ENCODE measurements at places on chromosomes 3 and 15.
A peak's percentile ranks its signal among the peaks of the same experiment; 100 is the strongest.

DNA sequence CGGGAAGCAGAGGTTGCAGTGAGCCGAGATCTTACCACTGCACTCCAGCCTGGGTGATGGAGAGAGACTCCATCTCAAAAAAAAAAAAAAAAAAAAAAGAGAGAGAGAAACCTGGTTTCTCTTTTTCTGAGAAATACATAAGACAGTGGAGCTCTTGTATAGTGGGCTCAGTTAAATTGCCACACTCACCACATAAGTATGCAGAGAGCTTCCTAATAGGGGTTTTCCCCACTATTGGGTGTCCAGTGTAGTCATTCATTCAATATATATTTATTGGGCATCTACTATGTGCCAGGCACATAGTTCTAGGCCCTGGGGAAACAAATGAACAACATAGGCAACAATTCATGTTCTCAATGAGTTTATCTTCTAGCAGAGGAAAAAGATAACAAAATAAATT is 48.9 kb upstream of the FMN1 start:
- no peak for DNase-seq

DNA sequence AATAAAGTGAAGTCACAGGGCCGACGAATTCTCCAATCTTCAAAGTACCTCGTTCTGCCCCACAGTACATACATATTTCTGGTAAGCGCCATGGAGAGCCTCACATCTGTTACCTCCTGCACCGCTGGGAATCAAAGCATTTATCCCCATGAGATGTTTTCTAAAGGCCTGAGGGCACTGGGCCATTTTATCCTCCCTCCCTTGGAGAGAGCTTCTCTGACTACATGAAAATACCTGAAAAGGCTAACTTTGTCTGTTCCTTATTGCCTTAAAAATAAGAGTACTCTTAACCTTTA is 148.1 kb downstream of the RORA start:
- no peak for DNase-seq

DNA sequence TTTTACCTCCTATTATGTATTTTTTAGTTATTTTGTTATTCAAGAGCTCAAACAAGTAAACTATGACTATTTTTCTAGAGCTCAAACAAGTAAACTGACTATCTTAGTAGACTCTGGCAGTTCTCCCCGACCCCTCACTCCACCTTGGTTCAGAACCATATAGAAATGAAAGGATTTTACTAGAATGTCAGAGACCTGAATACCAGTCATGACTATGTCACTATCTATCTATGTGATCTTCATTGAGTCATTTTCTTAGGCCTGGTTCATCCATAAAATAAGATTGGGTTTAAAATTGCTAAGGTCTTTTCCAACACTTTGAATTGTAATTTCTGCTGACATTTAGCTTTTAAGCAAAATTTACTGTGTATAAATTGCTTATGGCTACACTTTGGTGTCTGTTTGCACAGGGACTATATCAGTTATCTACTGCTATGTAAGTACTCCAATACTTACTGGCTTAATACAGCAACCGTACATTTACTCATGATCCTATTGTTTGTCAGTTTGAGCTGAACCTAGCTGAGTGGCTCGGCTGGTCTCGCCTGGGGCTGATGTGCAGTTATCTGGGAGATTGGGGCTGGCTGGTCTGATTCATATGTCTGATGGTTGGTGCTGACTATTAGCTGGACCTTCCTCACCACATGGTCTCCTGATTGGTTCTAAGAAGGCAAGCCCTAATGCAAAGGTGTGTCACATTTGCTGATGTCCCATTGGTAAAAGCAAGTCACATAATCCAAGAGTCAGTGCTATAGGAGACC is 37.0 kb downstream of the RASA2 start:
- no peak for DNase-seq

GRCh38 chr3:50345586-50346234 is at the start of gene ZMYND10:
TSS of gene ZMYND10 (minus strand) at chr3:50345732. CDS start at chr3:50345579, 153 bp downstream.
- peak; percentile 51 for DNase-seq

DNA sequence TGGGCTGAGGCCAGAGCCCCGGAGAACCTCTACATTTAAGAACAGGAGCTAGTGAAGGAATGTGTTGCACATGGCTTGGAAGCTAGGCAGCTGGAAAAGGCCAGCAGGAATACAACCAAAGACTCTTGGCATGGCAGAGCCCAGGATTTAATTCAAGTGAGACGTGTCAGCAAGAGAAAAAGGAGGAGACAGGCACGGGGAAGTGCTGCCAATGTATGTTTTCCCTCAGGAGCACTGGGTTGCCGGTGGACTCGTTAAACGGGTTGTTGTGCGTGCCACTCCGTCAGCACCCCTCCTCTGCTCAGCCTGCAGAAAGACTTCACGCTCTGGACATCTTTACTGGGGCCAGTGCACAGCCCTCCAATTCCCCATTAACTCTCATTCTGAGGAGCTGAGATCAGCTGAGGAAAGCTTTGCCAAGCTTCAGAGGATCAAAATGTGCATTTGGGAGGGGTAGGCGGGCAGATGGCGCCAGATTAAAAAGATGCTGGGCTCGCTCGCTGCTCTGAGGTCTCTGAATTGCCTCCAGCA is 103.7 kb downstream of the PDZRN3 start:
- no peak for DNase-seq

- no peak for DNase-seq
These were observed 1.5 kb downstream of the TMEM44 start for GRCh38 chr3:194631696-194632095.

GRCh38 chr15:87239582-87240230 is 1016.8 kb downstream of the NTRK3 start:
- DNase-seq: no peak

- DNase-seq: no peak
These were observed 217.5 kb downstream of the ALCAM start for GRCh38 chr3:105584003-105584790.

GRCh38 chr3:194212845-194213331 is 76.9 kb downstream of the HES1 start:
- DNase-seq: no peak

DNA sequence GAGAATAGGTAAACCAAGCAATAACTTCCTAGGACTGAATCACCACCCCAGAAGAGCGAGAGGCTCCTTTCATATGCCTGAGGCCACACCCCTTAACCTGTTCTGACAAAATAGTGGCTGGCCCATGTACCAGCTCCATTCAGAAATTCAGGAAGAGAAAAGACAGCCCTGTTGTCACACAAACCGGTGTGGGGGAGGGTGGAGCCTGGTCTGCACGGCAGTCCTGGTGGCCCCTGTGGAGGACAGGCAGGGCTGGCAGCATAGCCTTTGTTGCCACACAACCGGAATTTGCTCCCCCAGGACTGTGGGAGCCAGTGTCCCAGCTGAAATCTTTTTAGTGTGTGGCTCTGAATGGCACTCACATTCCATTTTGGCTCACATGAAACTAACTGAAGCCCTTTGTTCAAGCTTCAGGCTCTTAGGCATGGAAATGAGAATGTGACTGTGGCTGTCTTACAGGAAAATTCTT is 23.8 kb downstream of the RLBP1 start:
- no peak for DNase-seq

- DNase-seq: no peak
These were observed 583.6 kb downstream of the AGBL1 start for GRCh38 chr15:86663304-86663703.

Data from stimulated activated CD8-positive, alpha-beta memory T cell treated with anti-CD3 and anti-CD28 coated beads, Interleukin-7, amount 100 ng/mL, for 24 hours (primary cell).